Spinal cord (tissue), 10 donors: ENCODE measurements at places on chromosomes 7 and 10. TPM values are rescaled to one million over a fixed set of nuclear protein-coding genes. Genes with fewer than 3 reads are reported as not detected.

DNA sequence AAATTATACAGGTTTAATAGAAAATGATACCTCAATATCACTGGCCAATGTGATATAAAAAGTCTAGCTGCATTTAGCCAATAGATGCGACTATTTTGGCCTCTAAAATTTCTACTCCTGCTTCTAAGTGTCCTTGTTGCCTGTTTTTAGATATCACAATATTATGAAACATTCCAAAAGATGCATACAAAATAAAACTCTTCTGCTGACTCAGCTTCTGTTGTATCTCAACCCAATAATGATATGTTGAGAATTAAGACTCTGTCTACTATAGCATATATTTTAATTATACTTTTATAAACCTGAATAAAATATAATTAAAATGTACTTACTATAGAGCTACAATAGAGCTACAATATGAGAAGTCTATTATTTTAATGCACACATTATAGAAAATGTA, 661.0 kb upstream of the TEX47 start:
- H3K36me3 ChIP-seq = no peaks in the 10 kb centered on the region
- H3K27ac ChIP-seq = no peak overlapping the region
- no peaks in the 10 kb centered on the region for H3K4me1 ChIP-seq
- no peaks in the 10 kb centered on the region for H3K27me3 ChIP-seq

The KCTD7 gene
- 30.7 TPM for total RNA-seq

DNA sequence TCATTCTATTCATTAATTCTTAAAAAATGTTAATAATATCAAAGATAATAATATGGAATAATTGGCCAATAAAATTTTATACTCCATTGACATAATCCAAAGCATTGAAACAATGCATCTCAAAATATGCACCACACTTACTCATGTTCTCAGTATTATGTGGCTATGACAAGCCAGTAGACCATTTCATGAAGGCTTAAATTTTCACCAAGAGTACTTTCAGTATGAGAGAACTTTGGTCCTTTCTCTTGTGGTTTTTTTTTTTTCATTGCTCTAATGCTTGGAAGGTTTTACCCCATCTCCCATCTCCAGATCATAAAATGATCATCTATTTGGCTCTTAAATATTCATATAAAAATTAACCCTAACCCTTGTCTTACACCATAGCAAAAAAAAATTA, 45.5 kb upstream of the TMEM140 start:
- no peaks in the 10 kb centered on the region for H3K36me3 ChIP-seq
- DNase-seq = no peak
- H3K27ac ChIP-seq = no peak overlapping the region
- no peaks in the 10 kb centered on the region for H3K27me3 ChIP-seq

The UNC5B gene
- total RNA-seq = 10.7 TPM

GRCh38 chr7:106405697-106406141, 120.9 kb upstream of the NAMPT start:
- H3K4me3 ChIP-seq = no peak overlapping the region
- no peak overlapping the region for H3K27ac ChIP-seq
- no peaks in the 10 kb centered on the region for H3K27me3 ChIP-seq
- H3K4me1 ChIP-seq = no peaks in the 10 kb centered on the region
- H3K36me3 ChIP-seq = no peaks in the 10 kb centered on the region

DNA sequence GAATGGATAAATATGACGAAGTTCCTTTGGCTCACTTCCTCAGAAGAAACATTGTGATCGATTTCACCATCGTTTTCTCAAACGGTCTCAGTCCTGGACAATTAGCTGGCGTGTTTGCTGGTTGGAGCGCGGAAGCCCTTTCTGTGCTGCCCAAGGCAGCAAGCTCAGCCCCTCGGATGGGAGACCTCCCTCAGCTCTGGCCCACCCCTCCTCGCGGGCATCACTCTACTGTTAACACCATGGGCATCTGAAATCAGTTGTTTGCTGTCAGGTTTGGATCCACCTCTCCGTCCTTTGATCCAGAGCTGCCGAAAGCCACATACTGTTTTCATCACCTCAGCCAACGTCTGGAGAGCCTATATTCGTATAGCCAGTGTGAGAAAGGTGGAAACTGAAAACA, 68.2 kb downstream of the C10orf143 start:
- no peak overlapping the region for H3K27ac ChIP-seq
- no peaks in the 10 kb centered on the region for H3K27me3 ChIP-seq
- DNase-seq = no peak
- H3K4me1 ChIP-seq = no peaks in the 10 kb centered on the region
- H3K36me3 ChIP-seq = no peaks in the 10 kb centered on the region
- no peak overlapping the region for H3K4me3 ChIP-seq

DNA sequence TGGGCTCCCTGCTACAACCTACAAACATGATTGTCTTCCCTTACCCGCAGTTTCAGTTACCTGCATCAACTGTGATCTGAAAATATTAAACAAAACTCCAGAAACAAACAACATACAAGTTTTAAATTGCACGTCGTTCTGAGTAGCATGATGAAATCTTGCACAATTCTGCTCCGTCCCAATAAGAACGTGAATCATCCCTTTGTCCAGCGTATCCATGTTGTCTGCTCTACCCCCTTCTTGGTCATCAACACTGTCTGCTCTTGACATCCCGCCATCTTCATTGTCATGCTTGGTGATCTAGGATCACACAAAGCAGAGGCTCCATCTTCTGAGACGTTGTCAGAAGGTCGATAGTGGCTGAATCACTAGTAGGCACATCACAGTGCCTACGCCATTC, 53.9 kb downstream of the ACADSB start:
- H3K27ac ChIP-seq = no peak overlapping the region
- H3K36me3 ChIP-seq = no peaks in the 10 kb centered on the region
- no peaks in the 10 kb centered on the region for H3K27me3 ChIP-seq
- DNase-seq = no peak
- no peak overlapping the region for H3K4me3 ChIP-seq
- no peaks in the 10 kb centered on the region for H3K4me1 ChIP-seq

The PNLIPRP1 gene
- not detected for total RNA-seq

DNA sequence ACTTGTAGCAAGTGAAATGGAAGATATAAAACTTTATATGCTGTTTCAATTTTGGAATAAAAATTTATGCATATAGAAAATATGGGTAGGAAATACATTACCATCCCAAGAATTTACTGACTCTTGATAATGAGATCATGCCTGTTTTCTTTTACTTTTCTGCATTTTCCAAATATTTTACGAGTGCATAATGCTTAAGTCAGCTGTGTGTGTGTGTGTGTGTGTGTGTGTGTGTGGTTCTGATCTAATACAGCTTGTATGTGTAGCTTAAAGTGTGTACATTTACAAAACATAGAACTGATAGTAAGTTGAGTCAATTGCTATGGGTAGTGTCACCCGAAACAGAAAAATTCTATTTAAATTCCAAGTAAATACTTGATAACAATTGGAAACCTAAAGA, 315.9 kb upstream of the LRRN3 start:
- H3K36me3 ChIP-seq = no peaks in the 10 kb centered on the region
- no peaks in the 10 kb centered on the region for H3K27me3 ChIP-seq
- no peak for DNase-seq
- H3K4me1 ChIP-seq = no peaks in the 10 kb centered on the region
- no peak overlapping the region for H3K4me3 ChIP-seq
- H3K27ac ChIP-seq = no peak overlapping the region

DNA sequence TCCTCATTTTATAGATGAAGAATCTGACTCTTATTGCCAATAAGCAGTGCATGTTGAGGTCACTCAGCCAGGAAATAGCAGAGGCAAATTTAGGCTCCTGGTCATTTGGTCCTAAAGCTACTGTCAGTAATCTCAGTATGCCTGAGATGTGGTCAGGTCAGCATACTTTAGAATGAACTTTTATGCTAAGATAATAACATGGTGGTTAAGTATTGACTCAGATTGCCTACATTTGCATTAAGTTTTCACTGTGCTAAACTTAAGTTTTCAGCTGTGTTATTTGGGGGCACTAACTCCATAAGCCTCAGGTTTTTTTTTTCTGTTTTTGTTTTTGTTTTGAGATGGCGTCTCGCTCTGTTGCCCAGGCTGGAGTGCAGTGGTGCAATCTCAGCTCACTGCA, 35.9 kb upstream of the CCSER2 start:
- H3K36me3 ChIP-seq = no peaks in the 10 kb centered on the region
- H3K4me3 ChIP-seq = no peak overlapping the region
- H3K27ac ChIP-seq = no peak overlapping the region
- no peaks in the 10 kb centered on the region for H3K27me3 ChIP-seq
